ENCODE measurements at places on chromosomes 3 and 15.
A peak's percentile ranks its signal among the peaks of the same experiment; 100 is the strongest.

DNA sequence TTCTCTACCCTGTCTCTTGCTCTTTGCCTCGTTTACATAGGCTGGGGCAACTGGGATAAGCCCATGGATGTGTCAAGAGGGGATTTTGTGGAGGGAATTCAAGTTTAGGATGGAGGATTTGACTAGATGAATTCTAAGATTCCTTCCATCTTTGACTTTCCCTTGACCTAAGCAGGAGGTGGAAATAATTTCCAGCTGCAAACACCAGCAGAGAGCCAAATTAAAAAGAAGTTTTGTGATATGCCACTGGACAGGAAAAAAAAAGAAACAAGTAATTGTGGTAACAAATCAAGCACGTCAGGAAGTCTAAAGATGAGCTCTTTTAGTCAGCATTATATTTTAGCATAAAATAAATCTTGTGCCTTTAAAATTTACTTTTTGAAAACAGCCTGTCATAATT is 49.8 kb downstream of the KCNMB2 start:
- no peak for DNase-seq

GRCh38 chr3:196073255-196073753 is 8.6 kb downstream of the TFRC start:
- DNase-seq = peak; percentile 65

- DNase-seq = no peak
Observed at GRCh38 chr15:23565395-23566070, at the start of gene MKRN3. Gene MKRN3 (plus strand): TSS chr15:23565674. CDS start chr15:23565783, 109 bp downstream.

DNA sequence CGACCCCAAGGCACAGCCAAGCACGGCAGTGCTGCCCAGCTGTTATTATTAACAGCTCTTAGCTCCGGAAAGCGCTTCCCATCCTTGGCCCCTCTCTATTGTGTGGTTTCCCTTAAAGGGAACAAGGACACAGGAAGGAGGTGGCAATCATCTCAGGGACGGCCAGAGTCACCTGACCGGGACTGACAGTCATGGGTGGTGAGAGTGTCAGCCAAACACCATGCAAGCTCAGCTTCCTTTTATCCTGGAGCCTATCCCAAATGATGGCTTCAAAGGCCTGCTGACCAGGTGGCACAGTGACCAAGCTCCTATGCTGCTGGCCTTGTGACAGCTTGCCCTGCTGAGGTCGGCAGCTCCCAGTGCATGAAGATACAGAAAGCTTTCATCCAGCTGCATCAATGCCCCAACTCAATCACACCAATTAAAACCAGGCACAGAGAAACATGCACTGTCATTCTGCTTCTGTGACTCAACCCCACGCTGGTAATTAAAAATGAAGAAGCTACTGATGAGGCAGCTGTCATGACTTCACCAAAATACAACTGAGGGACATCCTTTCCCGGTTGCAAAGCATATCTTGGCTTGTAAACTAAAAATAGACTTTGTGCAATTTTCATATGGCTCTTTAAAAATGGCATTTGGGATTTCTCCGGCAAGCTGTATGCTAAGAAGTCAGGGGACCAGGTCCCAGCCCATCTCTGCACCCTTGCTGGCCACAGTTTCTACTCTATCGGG is 34.0 kb downstream of the PCSK6 start:
- DNase-seq = no peak

DNA sequence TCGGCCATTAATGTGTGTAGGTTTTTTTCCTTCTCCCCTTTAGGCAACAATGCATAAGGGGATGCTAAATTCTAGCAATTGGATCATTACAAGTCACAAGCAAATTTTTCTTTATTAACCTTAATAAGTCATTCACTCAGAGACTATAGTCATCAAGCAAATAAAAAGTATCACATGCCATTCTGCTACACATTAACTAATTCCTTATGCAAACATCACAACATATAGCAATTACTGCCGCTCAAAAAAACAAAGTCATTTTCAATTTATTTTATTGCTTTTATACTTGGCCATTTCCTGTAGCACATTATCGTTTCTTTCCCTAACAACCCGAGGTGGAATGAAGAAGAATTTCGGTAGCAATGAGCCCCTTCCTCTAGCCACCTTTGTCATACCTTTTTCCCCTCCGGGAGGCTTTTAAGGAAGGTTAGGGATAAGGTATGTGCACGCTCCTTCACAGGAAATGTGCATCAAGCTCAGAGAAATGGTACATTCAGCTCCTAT is 421.2 kb downstream of the TIGIT start:
- DNase-seq = no peak

- peak; percentile 87 for DNase-seq
Observed at GRCh38 chr15:75029378-75030022, 6.1 kb downstream of the PPCDC start.

DNA sequence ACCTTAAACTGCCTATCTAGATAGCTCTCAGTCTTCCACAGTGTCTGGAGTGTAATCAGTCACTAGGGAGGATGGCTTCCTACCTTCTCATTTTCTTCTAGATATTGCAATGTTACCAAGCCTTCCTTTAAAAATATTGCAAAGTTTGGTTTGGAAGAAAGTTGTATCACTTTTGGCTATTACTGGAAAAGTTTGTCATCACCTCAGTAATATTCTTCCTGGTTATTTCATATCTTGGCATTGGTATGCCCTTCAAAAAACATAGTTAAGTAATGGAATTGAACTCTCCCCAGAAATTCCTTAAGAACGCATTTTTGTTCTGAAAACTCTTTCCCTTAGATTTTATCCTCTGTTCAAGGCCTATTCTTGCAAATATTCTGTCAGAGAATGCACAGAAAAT is 179.3 kb upstream of the MME start:
- no peak for DNase-seq

DNA sequence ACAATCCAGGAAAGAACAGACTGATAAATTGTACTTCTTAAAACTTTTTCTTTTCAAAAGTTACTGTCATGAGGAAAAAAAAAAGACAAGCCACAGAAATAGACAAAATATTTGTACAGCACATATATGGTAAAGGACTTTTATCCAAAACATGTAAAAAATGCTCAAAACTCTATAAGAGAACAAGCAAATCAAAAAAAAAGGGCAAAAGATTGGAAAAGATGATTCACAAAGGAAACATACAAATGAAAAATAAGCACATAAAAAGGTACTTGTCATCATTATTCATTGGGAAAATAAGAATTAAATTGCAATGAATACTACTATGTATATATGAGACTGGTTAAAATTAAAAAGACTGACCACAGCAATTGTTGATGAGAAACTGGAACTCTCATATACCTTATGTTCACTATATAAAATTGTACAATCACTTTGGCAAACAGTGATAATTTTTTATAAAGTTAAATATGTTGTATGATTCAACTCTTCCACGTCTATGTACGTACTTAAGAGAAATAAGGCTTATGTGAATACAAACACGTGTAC is 39.7 kb downstream of the DIPK2A start:
- no peak for DNase-seq

DNA sequence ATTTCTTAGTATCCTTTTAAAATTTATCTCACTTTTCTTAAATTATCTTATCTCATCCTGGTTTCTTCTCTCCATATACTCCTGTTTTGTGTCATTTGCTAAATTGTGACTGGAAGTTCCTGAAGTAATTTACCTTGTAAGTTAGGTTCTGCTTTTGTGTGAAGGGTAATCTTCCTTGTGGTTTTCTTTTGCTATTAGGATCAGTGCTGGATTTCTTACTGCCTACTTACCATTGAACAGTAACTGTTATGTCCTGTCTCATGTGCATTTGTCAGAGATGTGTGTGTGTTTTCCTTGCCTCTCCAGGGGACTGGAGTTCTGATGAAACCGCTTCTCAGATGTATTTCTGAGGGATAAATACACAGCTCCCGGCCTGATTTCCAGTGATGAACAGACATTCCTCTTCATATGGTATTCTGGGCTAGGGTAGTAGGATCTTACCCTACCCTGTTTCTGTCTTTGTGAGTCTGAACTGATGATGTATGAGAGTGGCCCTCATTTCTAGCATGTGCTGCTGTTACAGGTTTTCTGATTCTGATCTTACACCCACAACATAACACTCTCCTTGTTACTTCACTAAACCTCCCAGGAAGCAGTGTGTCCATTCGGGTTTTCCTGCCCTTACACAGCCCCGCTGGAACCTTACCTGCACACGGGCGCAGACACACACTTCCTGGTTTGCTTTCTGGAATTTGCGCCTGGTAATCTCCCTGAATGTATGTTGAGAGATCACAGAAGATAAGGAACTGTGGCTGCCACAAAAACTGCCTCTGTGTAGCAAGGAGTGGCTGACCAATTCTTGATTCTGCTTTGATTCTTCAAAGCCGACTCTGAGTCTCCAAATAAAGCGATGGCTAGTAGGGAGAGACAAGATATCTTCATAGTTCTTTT is 14.7 kb downstream of the PAK2 start:
- no peak for DNase-seq

GRCh38 chr15:75452865-75453702 is 1.6 kb upstream of the SIN3A start:
- peak; percentile 25 for DNase-seq

GRCh38 chr15:69478259-69478781 is 25.7 kb downstream of the RPLP1 start:
- peak; percentile 43 for DNase-seq

DNA sequence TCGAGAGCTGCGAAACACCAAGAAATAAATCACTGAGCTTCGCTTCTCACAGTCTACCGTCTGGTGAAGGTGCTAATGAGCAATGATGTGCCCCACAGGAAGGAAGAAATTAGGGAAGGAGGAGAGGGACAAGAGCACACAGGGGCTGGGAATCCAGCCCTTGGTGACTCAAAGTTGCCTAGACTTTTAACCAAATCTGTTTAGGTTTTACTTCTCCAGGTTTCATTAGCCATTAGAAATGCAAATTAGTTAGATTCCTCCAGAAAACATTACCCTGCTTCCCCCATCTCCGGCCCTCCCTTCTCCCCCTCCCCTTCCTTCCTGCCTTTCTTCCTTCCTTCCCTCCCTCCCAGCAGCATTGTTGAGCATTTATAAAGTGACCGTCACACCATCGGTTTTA is 59.3 kb upstream of the UBE2E1 start:
- DNase-seq = no peak

DNA sequence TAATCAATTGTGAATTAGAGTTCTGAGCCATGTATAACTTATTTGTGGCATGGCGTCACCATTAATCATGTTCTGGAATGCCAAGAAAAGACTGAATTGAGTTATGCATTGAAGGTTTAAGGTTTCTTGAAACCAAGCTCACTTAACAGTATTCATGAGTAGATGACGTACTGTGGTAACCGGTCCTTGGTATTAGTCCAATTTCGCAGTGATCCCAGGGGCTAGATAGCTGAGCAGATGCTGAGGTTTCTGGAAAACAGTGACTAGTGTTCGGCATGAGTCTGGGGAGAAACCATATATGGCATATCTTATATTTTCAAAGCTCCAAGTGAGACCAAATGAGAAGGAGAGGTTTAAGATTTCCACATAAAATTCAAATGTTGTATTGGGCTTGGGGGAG is 218.3 kb upstream of the LYSMD4 start:
- DNase-seq = no peak

DNA sequence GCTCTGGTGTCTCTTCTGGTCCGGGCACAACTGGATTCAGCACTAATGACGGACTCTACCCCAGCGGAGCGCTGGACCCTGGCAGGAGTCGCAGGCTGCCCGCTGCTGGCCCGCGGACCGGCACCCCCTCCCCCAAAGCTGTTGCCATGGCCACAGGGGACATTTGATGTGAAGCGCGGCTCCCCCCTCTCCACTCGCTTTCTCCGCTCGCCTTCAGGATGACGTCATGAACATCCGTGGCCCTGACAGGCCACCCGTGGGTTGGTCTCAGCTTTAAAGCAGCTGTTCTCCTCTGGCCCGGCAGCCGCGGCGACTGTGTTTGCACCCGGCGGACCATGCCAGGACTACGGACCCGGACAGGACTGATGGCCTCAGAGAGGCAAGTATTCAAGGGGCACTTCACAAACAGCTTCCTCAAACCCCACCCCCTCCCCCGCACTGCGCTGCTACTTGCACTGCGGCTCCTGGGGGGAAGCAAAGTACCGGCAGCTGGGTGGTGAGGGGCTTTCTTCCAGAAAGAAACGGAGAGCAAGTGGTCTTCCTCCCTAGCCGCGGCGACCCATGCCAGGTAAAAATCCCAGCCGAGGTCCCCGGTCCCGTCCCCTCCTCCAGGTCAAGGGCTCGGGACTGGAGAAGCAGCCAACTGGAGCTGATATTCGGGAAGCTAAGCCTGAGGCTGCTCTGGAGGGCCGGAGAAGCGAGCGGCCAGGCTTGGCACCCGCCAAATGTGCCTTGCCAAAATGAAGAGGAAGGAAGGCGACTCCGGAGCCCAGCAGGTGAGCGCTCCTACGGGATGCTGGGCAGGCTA is 16.6 kb upstream of the AEN start:
- DNase-seq = no peak

DNA sequence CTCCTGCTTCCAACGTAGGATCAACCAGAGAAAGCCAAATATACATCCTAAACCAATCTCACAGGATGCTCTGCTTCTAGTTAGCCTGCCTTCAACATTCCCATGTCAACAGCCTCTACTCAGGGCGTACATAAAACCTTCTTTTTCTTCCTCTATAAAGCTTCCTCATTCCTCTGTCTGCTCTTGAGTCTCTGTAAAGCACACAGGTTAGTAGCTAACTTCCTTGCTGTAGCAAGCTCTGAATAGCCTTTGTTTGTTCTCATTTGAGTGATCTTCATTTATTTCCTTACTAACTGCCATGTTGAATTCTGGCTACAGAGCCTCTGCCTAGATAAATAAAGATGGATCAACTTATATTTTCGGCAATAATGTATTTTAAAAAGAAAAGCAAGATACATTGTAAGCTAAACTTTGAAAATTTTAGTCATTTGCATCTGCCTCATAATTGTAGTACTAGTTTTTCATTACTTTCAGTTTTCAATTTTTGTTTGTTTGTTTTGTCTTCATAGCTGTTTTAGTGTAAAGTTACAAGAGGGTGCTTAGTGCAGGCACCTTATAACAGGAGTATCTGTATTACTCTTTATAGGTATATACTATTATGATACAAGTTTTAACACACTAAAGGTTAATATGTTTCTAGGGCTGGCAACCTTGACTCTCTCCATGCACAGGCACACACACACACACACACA is 498.2 kb downstream of the PYDC2 start:
- no peak for DNase-seq

GRCh38 chr15:81091889-81092558 is 42.0 kb upstream of the CFAP161 start:
- no peak for DNase-seq

Data from effector CD4-positive, alpha-beta T cell (primary cell).